ENCODE measurements at places on chromosomes 3 and 15. TPM values are rescaled to one million over a fixed set of nuclear protein-coding genes. Genes with fewer than 3 reads are reported as not detected.

DNA sequence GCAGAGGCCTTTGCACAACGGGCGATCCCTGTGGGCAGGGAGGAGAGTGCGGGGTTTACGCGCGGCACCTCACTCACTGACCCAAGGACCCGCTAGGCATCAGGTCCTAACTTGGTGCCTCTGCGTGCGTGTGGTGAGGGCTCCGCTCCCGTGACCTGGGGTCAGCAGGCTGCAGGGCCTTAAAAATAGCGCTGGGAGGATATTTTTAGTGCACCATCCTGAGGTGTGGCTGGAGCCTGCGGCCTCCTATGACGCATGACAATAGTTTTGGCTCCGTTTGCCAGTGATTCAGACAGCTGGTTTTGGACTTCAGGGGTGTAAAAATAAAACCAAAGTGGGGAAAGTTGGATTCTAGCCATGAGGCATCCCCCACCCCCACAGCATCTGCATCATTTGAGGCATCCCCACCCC is 139.0 kb downstream of the FAM43A start:
- DNase-seq: peak; percentile 70

DNA sequence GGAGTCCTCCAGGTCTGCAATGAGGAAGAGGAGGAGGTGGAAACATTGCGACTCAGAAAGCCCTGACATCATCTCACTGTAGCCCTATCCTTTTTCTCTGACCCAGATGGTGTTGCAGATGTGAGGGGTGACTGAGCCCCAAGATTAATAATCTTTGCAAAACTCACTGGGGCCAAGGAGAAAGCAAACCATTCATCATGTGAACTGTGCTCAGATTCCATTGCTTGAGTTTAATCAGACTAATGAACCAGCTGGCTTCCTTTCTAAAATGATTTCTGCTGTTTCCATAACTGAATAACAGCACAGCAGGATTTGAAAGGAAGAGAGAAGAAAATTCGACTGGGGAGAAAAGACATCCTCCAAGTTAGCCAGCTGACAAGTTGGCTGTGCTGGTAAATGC is 13.4 kb upstream of the DGKG start:
- DNase-seq: no peak

The GP9 gene
- total RNA-seq: not detected

DNA sequence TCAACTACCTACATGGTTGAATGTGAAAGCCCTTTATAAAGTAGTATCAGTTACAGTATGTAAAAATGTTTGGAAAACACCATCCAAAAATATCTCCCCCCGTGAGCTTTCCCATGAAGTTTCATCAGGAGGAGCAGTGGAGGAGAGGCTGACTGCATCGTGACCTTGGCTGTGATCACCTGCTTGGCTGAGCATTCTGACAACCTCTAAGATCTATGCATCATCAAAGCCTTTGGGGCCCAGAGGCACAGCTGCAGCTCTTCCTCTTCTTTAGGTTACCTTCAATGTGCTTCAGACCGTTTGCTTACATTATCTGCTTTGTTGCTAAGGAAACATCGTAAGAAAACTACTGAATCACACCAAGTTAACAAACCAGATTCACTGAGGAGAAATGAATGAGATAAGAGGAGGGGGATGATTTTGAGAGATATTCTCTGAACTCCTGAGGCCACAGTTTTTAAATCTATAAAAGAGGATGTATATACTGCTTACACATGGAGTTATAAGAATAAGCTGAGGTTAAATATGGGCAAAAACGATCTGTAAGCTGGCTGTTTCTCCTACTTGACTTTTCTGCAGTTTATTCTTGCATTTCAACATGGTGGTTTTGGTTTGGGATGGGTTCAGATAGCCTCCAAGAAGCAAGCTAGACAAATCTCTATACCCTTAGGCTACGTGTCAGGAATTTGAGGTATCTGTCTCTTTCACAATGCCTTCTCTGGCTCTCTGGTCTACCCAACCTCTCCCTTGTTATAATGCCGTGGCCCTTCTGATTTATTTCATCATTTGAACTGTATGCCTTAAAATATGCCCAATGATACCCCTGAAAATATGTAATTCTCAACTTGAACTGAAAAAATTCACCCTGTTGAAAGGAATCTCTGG is 4.0 kb downstream of the GCSAM start:
- DNase-seq: no peak

DNA sequence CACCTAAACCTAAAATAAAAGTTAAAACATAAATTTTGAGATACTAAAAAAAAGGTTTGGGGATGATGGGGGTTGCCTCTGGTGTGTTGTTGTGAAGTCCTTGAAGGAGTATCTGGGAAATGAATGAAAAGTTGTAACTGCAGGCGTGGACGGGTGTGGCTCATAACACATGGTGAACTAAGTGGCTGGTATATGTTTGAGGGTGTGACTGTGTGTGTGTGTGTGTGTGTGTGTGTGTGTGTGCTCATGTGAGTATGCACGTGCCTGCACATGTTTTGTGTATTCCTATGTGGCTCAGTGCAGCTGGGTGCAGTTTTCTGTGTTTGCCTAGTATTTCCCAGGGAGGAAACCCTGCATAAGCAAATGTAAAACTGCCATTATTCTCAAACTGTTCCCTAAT is 229.9 kb upstream of the TRIM42 start:
- DNase-seq: no peak

The GCHFR gene
- total RNA-seq: 7.1 TPM

The EPHB1 gene
- total RNA-seq: 1.3 TPM

DNA sequence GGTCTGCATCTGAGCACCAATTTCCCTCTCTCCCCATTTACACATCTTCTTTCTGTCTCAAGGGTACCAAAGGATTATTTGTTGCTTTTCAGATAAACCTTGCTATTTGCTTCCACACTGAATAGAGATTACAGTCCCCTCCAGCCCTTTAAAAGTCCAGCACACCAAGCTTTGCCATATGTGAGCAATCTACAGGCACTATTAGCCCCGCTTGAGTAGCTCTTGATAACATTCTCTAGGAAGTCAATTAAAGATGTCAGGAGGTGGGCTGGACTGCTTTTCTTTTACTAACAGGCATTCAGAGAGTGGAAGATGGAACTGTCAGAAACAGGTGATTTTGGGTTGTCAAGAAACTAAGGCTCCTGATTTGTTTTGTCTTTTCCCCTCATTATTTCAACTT is 417.0 kb downstream of the ROBO2 start:
- DNase-seq: no peak

The TPM1 gene
- 12,604 TPM for total RNA-seq

DNA sequence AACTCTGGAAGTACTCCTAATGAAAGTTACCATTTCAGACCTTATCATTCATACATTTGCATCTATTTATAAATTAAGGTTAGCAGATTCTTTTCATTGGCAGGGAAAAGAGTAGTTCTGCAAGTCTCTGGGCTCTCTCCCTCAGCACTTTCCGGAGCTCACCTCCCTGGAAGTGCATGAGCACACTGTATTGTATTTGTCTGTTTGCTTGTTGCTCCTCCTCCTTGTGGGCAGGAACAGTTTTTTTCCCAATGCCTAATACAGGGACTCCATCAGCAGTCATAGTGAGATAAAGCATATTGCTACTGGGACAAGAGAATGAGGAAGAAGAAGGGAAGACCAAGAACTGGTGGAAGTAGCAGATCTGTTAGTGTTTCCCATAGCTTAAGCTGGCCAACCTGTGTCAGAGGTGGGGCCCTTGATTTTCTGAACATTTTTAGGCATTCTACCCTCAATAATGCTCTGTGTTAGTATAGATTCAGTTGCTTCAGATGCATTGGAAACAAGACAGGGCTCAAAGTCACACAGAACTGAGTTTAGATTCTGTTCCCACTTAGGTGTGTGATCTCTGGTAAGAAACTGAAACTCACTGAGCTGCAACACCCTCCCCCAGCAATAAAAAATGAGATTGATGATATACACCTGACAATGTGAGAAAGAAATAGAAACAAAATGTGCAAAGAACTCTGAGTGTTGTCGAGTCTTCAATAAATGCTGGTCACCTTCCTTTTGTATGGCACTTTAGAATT is 407.8 kb downstream of the TUSC7 start:
- DNase-seq: no peak

DNA sequence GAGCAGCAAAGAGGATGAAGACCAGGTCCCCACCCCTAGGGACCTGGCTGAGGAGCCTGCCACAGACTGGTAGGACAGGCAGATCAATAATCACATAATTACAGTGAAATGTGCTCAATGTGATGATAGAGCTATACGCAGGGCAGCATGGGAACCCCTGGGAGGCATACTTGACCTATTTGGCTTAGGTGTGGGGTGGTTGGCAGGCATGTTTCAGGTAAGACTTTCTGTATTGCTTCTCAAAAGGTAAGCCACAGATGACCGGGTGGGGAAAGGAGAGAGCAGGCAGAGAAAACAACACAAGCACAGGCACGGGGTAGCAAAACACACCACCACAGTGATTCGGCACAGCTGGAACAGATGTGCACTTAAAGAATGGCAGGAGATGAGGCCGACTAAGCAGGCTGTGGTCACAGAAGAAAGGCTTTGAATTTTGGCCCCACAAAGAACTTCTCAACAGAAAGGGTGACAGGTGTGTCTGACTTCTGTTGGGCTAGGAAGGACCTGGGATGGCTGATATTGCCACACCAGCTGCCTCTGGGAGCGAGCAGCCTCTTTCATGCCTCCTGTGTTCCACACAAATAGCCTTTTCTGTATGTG is 64.1 kb downstream of the ABCC5 start:
- no peak for DNase-seq

The TMC3 gene
- total RNA-seq: not detected

GRCh38 chr15:42143356-42143755 is 13.1 kb downstream of the PLA2G4F start:
- no peak for DNase-seq

The ABI3BP gene
- total RNA-seq: 23.6 TPM

GRCh38 chr3:116553355-116553754 is 108.1 kb upstream of the LSAMP start:
- DNase-seq: no peak

The LRIG1 gene
- total RNA-seq: 137 TPM

DNA sequence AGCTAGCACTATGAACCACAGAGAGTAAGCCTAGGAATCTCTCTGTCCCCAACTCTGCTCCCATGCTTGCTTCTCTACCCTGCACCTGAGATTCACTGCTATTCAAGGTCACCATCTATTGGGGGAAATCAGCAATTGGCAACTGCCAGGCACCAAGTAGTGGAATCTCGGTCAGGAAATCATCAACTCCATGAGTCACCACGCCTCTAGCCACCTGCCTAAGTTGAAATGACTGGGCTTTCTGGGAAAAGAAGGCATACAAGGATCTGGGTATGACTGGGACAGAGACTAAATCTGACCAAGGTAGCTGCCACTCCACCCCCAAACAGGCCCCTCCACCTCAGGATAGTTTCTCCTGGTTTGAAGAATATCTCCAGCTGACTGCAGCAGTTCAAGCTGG is 464.1 kb upstream of the CBLB start:
- DNase-seq: no peak
